ENCODE measurements at places on chromosomes 2 and 18.

DNA sequence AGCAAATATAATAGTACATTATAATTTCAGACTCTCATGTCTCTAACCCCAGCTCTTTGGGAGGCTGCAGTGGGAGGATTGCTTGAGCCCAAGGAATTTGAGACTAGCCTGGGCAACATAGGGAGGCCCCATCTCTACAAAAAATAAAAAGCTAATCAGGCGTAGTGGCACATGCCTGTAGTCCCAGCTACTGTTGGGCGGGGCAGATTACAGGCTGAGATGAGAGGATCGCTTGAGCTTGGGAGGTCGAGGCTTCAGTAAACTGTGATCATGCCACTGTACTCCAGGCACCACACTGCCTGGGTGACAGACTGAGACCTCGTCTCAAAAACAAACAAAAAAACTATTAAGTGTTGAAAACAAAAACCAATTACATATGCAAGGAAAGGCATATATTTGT, 123.0 kb upstream of the MYO3B start:
- DNase-seq, result no peak

DNA sequence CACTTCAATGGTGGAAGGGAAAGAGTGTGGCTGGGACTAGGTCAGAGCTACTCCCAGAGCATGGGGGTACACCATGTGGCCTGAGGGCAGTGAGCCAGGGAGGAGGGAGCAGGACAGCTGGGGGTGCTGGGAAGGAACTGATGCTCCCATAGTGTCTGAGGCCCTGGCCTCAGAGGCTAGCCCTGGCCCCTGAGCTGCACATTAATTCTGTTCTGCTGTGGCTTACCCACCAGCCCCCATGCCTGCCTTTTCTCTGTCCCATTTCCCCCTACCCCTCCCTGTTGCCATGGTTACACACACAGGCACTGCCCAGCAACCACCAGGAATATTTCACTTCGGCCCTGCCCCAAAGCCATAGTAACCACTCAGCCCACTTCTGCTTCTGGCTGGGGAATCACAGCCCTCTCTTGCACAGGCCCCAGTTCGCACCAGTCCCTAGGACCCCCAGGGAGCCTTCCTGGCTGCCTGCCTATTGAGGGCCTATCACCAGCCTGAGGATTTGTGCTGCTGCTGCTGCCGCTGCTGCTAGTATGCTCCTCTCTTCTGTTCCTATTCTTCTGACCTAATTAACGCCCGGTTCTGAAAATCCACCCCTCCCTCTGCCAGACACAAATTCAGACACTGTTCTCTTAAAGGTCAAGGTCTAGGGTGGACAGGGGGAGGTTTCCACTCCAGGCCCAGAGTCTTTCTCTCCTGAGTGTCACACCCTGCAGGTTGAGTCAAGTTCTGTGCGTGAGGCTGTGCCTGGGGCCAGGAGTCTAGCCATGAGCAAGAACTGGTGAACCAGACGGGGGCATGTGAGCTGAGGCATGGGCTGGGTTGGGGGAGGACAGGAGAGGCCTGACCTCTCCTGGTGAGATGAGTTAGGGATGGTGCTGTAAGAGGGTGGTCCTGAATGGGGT, 87.1 kb upstream of the MCFD2 start:
- no peak for DNase-seq

- DNase-seq, result no peak
Observed at GRCh38 chr18:25727281-25727985, 363.0 kb downstream of the SS18 start.

GRCh38 chr2:96668771-96669170, 26.2 kb downstream of the FER1L5 start:
- no peak for DNase-seq

GRCh38 chr2:63497576-63497975, 90.7 kb downstream of the WDPCP start:
- no peak for DNase-seq

- DNase-seq, result no peak
Observed at GRCh38 chr2:216362730-216363129, 9.6 kb downstream of the MARCHF4 start.

GRCh38 chr2:239523954-239524330, 123.1 kb upstream of the HDAC4 start:
- DNase-seq, result no peak

DNA sequence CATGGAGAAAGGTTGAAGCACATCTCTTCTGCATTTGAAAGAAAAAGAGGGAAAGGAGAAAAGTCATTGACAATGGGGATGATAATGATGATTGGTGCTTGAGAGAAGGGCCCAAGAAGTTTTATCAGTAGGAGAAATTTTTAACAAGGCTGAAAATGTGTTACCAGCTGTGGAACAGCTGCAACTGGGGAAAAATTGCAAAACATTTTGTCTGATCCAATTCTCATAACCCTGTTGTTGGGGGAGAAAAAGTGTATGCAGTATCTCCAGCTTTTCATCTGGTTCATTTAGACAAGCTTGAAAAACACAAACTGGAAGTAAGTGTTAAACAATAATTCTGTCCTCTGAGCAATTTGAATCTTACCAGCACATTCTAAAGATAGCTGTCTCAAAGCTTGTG, 92.7 kb downstream of the CSRNP3 start:
- no peak for DNase-seq

DNA sequence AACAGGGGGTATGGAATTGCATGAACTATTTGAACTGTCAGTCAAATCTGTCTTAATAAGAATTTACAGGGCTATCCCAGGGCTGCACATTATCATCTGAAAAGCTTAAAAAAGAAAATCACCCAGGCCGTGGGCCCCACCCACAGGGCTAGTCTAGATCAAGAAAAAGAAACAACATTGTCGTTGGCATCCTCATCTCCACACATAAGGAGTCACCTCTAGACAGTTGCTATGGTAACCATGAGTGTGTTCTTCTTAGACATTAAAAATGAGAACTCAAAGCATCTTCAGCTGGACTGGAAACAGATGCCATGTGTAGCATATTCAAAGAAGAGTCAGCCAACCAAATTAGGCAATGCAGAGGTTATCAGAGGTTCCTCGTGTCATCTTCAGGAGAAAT, 72.3 kb upstream of the CPO start:
- no peak for DNase-seq

- DNase-seq, result peak; percentile 87
Observed at GRCh38 chr2:6909431-6910385, 7.5 kb upstream of the RNF144A start.

GRCh38 chr2:60838481-60838880, 42.9 kb upstream of the REL start:
- no peak for DNase-seq

DNA sequence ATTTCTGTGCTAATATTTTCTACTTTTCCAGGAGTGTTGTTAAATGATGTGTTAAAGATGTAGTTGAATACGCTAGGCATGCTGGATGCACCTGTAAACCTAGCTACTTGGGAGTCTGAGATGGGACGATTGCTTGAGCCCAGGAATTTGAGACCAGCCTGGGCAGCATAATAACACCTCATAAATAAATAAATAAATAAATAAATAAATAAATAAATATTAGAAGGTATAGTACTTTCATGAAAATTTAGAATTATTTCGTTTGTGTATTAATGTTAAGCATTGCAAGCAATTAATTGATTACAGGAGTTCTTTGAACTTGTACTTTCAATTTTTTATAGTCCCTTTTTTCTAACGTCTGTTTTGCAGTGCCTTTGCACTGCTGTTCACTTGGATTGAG, 137.2 kb downstream of the ATP9B start:
- DNase-seq, result no peak

DNA sequence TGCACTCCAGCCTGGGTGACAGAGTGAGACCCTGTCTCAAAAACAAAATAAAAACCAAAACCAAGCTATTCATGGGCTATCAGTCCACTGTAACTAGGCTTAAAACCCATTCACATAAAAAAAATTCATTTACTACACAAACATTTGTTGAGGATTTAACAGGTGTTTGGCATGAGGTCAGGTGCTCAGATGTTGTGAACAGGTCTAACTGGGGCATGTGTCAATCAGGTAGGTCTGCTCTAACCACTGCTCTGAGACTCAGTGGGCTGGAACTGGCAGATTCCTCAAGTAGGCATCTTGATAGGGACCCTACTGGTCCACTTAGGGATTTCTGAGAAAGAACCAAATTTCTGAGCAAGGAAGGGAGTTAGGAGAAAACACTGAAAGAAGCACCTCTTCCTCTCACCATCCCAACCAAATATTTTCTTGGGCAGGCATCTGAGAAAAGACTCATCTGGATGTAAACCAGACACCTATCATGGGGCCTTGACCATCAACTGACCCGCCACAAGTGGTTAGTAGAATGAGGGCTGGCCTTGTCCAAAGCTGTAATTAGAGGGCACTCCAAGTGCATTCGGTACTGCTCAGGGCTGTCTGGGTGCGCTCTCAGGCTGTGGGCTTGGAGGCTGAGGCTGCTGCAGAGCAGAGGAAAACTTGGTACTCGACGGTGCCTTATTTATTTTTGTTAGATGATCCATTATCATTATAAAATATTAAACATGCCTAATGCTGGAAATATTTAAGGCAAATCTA, 33.9 kb downstream of the WIPF1 start:
- DNase-seq, result no peak

All from activated CD8-positive, alpha-beta T cell treated with anti-CD3 and anti-CD28 coated beads, Interleukin-2, amount 10 ng/mL, durations not matched to agents 7 days and 5 days (primary cell).